ENCODE measurements at places on chromosomes 1 and 21.
A peak's percentile ranks its signal among the peaks of the same experiment; 100 is the strongest.

- DNase-seq = no peak
Observed at GRCh38 chr21:44753357-44753756, 42.0 kb upstream of the TSPEAR start.

GRCh38 chr1:44251989-44252671, 38.9 kb downstream of the DMAP1 start:
- no peak for DNase-seq

- no peak for DNase-seq
Observed at GRCh38 chr1:7621334-7622219, 149.5 kb upstream of the VAMP3 start.

- peak; percentile 60 for DNase-seq
Observed at GRCh38 chr1:199029855-199030254, 391.0 kb downstream of the PTPRC start.

- DNase-seq = peak; percentile 77
Observed at GRCh38 chr1:151620286-151620685, 8.4 kb downstream of the SNX27 start.

- DNase-seq = peak; percentile 30
Observed at GRCh38 chr1:6785728-6786505, 663 bp downstream of the CAMTA1 start.

GRCh38 chr1:11918799-11919519, 7.3 kb downstream of the KIAA2013 start:
- peak; percentile 87 for DNase-seq

DNA sequence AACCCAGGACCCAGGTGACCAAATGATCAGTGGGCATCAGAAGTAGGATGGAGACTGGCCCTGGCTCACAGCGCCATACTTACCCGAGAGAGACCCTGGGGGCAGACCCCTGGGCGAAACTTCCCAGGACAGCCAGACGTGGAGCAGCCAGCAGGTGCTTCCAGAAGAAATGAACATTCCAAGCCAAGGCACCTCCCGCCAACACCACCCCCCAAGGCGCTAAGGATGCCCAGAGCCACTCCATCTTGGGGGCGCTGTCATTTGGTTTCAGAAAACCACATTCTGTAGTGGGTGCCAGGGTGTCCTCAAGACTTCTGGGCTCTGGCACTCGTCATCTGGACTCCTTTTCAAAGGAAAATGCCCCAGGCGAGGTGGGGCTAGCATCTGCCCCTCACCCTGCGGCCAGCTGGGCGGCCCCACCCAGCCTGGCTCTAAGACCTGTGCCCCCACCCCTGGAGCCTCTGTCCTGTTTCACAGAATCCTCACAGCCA, 98.8 kb downstream of the RIPK4 start:
- no peak for DNase-seq

GRCh38 chr1:161096015-161096414, 2.1 kb upstream of the KLHDC9 start:
- no peak for DNase-seq

GRCh38 chr21:36263797-36264196, 56.2 kb upstream of the MORC3 start:
- DNase-seq = no peak

DNA sequence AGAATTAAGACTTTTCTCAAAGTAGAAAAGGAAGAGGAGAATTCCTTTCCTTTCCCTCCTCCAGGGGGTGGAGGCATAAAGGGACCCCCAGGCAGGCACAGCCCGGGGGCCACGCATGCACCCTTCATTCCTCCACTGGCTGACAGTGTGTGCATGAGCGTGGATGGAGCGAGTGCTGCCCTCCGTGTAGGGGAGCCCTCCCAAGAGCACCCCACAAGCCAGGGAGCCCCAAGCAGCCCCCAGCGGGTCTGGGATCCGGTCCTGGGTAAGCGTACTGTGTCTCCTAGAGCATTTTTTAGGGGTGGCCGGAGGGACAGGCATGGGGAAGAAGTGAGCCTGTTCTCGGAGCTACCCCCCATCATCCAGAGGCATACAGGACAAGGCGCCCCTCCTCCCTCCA, 120.5 kb downstream of the SIK1 start:
- DNase-seq = no peak

DNA sequence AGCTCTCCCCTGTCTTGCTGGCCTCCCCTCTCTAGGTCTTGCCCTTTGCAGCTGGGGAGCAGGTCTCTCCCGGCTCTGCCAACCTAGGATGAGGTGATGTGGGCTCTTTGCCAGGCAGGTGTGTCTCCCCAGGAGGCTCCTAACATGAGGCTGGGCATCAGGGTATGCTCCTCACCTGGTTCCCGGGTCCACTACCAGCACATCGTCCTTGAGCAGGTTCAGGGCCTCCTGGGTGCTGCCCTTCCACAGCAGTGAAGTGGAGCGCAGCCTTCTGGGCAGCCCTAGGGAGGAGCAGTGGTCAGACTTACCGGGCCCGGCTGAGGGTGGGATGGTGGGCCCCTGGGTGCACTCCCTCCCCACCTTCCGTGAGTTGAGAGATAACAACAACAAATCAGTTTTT, 17.5 kb downstream of the LACTBL1 start:
- no peak for DNase-seq

GRCh38 chr1:61182049-61182448, 99.7 kb downstream of the NFIA start:
- DNase-seq = peak; percentile 89

DNA sequence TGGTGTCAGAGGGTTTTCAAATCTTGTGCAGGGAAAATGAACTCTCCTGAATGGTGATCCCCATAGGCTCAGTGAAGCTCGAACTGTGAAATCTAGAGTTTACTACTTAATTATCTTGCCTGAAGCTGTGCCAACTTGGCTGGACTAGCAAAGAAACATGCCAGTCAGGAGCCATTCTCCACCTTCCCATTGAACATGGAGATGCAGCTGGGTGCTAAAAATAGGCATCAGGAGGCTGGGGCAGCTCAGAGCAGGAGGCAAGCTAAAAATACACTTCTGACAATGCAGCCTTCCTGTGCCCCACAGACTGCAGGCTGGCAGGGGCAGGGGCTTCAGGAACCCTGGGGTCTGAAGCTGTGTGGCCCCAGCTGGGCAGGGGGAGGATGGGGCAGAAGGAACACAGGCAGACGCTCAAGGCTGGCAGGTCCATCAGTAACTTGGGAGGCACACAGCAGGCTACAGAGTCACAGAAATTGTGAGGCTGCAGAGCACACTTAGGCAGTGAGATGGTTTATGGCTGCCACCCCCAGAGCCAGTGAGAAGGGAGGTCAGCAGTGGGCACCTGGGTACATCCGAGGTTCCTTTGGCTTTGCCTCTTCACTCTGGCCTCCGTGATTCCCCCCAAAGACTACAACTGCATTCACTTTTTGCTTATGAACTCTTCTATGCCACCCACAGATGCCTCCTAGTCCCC, 155.4 kb upstream of the KCND3 start:
- DNase-seq = no peak

DNA sequence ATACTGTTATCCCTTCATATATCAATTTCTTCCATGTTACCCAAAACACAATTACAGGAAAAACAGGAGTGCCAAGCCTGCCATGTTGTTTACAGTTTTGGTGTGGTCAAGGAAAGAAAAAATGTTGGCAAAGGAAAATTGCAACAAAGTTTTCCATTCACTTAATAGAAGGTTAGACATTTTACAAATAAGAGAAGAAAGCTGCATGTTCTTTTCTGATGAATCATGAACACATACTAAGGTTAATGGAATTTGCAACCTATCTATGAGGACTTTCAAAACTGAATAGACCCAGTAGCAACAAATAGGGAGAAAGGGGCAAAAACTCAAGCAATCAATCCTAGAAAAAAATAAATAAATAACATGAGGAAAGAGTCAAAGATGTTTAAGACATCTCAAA, 556.7 kb downstream of the DPYD start:
- peak; percentile 63 for DNase-seq
